ENCODE measurements at places on chromosomes 1 and 21.

DNA sequence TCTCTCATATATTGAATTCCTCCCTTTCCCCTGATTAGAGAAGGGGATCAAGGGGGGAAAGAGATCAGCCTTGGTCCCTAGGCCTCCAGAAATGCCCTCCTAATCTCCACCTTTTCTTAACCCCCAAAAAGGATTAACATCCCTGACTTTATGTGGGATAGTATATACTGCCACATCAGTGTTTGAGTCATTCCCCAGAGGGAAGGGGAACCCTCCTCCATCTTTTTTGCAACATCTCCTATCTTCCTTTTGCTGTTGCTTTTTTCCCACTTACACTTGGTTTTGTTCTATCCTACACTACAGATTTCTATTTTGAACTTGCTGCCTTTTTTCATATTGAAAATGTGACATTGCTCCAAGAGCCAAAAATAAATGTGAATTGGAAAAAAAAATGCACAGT, 65.4 kb upstream of the PODN start:
- DNase-seq = no peak

- DNase-seq = no peak
Measured at GRCh38 chr21:41677671-41678015, 89.2 kb downstream of the RIPK4 start.

- DNase-seq = no peak
Measured at GRCh38 chr1:164361927-164362326, 197.1 kb upstream of the PBX1 start.

- DNase-seq = no peak
Measured at GRCh38 chr1:184075055-184076029, 23.8 kb downstream of the TSEN15 start.

- DNase-seq = no peak
Measured at GRCh38 chr1:201750934-201751333, 78.0 kb upstream of the IPO9 start.

- no peak for DNase-seq
Measured at GRCh38 chr1:176602388-176603004, 139.5 kb downstream of the PAPPA2 start.

GRCh38 chr1:67788238-67788790, 45.0 kb downstream of the GNG12 start:
- no peak for DNase-seq

- no peak for DNase-seq
Measured at GRCh38 chr1:23394684-23395083, 25.0 kb upstream of the ZNF436 start.

- DNase-seq = no peak
Measured at GRCh38 chr1:235679005-235679404, 29.4 kb upstream of the GNG4 start.

GRCh38 chr1:174942547-174943255, 57.0 kb upstream of the CACYBP start:
- no peak for DNase-seq

- DNase-seq = no peak
Measured at GRCh38 chr1:50779801-50780200, 180.3 kb downstream of the FAF1 start.

DNA sequence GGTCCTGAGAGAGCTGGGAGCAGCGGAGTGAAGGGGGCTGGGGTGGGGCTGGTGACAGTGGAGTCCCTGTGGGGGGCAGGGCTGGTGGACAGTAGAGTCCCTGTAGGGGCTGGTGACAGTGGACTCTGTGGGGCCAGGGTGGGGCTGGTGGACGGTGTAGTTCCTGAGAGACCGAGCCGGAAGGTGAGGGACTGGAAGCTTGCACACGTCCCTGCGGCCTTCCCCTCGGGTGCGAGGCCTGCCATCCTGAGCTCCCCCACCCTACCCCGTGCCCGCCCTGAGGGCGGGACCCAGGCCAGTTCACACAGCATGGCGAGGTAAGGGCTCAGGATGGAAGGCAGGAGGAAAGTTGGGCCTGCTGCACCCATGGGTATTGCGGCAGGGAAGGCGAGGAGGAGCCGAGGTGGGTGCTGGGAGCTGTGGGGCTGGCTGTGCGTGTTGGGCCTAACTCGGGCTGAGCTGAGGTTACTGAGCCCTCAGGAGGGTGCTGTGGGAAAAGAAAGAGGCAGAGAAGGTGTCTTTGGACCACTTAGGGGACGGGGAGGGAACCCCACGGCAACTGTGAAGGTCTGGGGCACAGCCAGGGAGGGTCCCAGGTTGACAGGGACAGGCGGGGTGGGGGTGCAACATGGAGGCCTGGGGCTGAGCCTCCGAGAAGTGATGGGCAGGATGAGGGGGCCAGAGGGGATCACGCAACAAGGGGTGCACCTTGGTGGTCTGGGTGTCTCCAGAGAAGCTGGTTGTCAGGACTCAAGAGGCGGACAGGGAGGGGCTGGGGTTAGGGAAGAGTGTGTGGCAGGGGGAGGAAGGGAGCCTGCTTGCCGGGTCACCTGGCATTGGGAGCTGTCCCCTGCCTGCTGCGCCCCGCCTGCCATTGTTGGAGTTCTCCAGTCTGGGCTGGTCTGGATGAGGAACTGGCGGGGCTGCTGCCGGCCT, 60.8 kb downstream of the PRKCZ start:
- DNase-seq = no peak

GRCh38 chr1:83527987-83528386, 470.9 kb downstream of the TTLL7 start:
- no peak for DNase-seq

- DNase-seq = no peak
Measured at GRCh38 chr1:209504571-209504970, 78.9 kb upstream of the CAMK1G start.

- no peak for DNase-seq
Measured at GRCh38 chr1:175494011-175494554, 249.3 kb downstream of the TNR start.

DNA sequence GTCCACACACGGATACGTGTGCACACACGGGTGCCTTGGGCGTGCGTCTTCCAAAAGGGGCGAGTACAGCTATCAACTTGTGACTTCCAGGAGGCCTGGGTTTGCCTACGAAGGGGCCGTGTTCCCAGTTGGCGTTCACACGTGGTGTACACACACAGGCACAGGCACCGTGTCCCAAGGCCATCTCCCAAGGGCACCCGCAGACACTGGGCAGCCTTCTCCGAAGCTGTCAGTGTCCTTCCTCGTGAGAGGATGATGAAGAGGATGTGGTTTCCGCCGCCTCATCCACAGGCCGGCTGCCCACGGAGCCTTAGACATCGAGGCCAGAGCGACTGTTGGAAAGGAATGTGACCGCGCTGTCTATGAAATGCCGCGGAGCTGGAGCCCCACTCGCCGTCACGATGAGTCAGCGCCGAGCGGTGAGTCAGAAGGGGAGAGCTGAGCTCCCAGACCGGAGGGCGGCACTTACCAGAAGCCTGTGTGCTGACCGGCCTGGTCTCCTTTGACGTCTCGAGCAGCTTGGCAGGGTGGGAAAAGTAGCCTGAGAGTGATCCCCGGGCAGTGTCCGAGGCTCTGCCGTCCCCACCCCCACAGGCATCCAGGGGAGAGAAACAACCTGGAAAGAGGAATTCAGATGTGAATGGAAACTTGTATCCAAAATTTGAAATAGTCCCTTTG, 141.4 kb upstream of the ARHGEF16 start:
- DNase-seq = no peak

DNA sequence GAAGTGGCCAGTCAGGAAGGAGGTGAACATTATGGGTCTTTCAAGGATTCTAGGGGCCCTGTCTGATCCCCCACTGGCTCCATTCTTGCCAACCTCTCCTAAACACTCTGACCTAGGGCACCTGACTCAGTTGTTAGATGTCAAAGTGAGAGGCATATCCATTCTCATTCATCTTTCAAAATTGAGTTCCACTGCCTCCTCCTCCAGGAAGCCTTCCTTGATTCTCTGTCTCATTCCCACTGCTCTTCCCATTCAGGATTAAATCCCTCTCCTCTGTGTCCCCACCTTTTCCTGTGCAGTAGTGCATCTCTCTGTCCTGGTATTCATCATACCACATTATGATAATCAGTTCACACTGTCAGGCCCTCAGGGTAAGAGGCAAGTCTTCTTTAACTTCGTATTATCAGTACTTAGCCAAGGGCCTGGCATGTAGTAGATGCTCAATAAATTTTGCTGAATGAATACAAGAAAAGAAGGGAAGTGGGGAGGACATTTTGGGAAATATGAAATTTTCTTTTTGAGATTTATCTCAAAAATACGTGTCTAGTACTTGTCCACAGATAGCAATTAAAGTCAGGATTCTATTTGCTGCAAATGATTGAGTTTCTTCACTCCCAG, 61.8 kb upstream of the ITPKB start:
- no peak for DNase-seq

GRCh38 chr1:36752891-36753361, 270.2 kb upstream of the CSF3R start:
- no peak for DNase-seq

GRCh38 chr1:190068304-190068703, 409.4 kb downstream of the BRINP3 start:
- DNase-seq = no peak

GRCh38 chr1:218362418-218363076, 17.4 kb downstream of the TGFB2 start:
- DNase-seq = no peak

DNA sequence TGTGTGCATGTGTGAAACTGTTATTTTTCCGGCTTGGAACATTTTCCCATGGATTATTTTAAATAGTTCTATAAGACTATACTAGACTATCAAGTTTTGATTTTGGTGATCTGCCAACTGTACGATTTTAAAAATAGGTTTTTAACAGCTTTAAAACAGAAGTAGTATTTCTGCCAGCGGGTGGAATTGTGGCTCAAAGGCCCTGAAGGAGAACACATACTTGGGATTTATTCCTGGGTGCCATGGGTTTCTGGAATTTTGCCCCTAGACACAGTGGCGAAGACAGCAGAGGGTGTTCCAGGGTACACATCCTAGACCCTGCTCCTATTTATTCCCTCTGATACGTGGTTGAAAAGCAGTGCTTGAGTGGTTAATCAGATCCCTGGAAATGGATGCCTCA, 81.7 kb upstream of the IPO9 start:
- DNase-seq = no peak

- no peak for DNase-seq
Measured at GRCh38 chr1:48785869-48786268, 9.2 kb upstream of the BEND5 start.

DNA sequence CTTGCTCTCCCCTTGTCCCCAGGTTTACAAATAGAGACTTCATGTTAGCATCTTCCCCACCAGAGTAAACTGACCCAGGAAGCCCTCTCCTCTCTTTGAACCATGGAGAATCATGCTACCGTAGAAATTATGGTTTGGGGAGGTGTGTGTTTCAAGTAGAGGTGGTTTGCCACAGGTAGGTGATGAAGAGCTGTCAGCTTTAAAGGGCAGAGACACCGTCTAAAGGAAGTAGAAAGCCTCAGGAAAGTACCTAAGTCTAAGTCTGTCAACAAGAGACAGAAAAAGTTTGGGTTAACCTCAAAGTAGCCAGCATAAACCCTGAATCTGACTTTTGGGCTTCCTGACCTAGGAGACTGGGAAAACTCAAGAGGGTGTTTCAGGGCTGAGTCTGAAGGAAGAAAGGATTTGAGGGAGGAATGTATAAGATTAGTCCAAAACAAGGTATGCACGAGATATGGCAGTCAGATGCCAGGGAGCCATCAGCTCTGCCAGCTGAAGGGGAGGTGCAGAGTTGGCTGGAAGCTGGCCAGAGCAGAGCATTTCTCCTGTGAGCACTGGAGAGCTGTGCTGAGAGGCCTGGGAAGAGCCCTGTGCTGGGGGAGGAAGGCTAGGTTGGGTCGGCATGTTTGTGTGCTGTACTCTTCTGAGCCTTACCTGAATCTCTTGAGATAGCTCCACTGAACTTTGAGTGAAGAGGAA, 14.3 kb downstream of the ADAMTSL4 start:
- DNase-seq = no peak

- no peak for DNase-seq
Measured at GRCh38 chr21:43866659-43867331, 1.8 kb downstream of the AGPAT3 start.

- no peak for DNase-seq
Measured at GRCh38 chr1:41495210-41495948, 10.9 kb upstream of the EDN2 start.

DNA sequence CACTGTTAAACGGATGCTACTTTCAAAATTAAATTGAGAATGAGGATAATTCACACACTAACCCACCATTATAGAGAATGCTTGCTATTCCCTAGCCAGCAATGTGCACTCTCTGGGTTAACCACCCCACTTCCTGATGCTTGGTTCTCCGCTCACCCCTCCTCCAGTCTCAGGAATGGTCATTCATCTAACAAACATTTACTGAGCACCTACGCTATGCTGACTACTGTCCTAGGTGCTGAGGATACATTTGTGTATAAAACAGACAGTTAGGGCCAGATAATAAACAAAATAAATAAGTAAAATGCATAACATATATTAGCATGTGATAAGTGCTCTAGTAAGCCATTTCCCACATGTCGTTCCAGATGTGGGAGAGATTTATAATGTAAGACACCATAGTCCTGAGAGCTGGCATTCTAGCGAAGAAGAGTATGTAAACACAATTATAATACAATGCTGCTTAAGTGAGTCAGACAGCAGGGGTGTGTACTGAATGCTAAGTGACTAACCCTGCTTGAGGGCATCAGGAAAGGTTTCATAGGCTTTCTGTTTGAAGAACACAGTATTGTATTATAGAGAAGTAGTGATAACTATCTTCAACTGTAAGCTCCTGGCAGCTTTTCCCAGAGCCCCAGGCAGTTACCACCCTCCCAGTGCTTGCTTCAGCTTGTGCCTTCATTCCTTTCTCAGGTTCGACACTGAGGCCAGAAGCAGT, 126.7 kb upstream of the CACHD1 start:
- no peak for DNase-seq

GRCh38 chr21:42892582-42892930, 553 bp upstream of the NDUFV3 start:
- DNase-seq = no peak

- no peak for DNase-seq
Measured at GRCh38 chr1:89363196-89363595, 663 bp upstream of the GBP6 start.

- no peak for DNase-seq
Measured at GRCh38 chr21:41973861-41974751, 20.3 kb upstream of the C2CD2 start.

DNA sequence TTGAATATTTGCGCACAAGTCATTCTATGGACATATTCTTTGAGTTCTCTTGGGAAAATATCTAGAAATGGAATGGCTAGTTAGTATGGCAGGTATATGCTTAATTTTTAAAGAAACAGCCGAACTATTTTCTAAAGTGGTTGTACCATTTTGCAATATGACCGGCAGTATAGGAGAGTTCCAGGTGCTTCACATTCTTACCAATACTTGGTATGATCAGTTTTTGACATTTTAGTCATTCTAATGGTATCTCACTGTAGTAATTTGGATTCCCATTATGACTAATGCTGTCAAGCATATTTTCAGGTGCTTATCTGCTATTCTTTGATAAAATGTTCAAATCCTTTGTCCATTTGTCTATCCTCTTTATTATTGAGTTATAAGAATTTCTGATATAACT, 20.6 kb downstream of the ATPAF1 start:
- DNase-seq = no peak

DNA sequence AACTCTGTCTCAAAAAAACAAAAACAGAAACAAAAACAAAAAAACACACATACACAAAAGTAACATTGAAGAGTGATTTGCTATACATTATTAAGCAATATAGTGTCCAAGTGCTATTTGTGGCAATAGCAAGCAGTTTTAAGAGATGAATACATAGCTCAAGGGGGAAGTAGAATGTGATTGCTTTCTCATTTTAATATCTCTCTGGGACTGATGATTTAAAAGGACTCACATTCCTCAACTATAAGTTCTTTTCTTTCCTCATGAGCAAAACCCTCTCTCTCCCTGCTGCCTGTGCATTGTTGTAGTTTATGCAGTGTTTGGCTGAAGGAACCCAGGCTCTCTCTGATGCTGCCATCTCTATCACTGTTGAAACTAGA, 47.0 kb upstream of the CSF1 start:
- DNase-seq = no peak
